ENCODE measurements at places on chromosomes 11 and 22.
A peak's percentile ranks its signal among the peaks of the same experiment; 100 is the strongest.

DNA sequence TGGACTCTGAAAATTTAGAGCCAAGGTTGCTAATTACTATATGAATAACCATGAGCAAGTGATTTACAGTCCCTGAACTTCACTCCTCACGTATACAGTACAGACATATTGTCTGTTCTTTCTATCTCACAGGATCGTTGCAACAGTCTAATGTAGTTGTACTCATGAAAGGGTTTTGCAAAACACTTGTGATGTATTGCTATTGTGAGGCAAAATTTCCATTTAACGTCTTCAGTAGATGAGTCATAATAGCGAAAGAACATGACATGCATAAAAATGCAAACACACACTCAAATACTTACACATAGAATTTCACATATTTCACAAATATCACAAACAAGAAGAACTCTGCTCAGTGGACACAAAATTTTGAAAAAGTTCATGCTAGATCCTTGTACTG lies 134.6 kb upstream of the TRPC6 start:
- no peak for DNase-seq

DNA sequence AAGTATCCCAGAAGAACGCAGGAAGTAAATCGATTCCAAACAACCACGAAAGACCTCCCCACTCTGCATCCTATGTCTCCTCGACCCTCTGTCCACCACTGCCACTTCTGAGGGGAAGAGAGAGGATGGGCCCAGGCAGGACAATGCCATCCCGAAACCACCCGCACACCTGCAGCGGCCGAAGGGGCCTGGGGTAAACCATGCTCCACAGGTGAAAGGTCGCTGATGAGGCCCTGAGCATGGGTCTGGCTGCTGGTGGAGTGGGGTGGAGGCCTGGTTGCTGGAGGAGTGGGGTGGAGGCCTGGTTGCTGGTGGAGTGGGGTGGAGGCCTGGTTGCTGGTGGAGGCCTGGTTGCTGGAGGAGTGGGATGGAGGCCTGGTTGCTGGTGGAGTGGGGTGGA lies 13.1 kb downstream of the TOLLIP start:
- DNase-seq = no peak

GRCh38 chr22:44133901-44134571 lies 46.7 kb upstream of the PARVG start:
- DNase-seq = no peak

GRCh38 chr11:67464411-67465188 lies 4.5 kb downstream of the TMEM134 start:
- peak; percentile 44 for DNase-seq

DNA sequence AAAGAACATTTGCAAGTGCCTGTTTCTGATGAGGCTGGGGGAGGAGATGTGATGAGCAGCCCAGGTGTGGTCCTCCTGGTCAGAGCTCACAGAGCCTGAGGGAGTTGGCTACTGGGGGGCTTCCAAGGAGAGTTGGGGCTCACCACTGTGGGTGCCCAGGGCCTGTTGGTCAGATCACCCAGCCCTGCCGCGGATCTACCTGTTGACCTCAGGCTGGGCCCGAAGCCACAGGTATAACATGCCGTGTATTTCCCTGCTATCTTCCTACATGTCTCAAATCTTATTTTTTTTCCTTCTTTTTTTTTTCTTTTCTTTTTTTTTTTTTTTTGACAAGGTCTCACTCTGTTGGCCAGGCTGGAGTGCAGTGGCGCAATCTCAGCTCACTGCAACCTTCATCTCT lies 199.7 kb upstream of the TBCEL start:
- no peak for DNase-seq

DNA sequence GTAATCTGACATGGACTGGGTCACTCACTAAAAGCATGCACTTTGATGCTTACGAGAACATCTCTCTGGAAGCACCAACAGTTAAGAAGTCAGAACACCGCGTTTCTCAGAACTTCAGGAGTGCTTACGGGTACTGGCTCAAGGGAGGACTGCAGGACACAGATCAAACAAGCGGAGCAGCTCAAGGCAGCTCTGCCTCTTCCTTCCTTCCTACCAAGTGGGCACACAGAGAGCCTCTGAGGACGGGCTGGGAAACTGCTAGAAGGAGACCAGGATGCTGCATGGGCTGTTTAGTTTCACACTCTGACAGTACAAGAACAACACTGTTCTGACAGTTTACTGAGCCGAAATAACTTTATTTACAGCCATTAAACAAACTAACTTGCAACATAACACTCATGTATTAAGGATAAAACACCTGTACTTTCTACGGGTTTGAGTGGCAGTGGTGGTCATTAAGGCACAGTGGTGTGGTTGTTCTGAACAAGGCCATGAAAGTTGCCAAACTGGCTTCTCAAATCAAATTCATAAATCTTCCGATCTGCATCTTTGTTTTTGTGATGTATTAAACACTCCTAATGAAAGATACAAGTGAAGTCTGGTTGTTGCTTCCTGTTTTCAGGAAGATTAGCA lies 37.5 kb downstream of the ARFGAP3 start:
- no peak for DNase-seq

- DNase-seq = peak; percentile 76
Measured at GRCh38 chr11:119474682-119475596, 52.0 kb upstream of the THY1 start.

DNA sequence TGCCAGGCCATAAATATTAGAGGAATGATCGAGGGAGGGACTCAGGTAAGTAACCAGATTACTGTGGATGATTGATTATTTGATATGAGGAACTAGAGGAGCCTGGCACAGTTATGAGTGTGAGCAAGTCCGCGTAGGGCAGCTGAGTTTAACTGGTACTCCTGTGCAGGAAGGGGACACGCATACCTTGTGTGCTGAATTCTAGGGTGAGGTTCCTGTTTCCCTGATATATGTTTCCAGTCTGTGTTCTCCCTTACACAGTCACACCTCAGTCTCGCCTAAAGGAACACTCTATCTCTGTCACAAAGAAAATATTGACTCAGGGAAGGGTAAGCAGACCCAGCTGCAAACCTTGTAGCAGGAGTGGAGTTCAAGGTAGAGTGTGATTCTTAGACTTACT lies 17.4 kb downstream of the SGSM3 start:
- DNase-seq = no peak
